ENCODE measurements at places on chromosomes 7 and 10.

- no peak for DNase-seq
These were observed 1.3 kb upstream of the FZD8 start for GRCh38 chr10:35643151-35644049.

GRCh38 chr10:71836596-71836974 is 14.5 kb downstream of the PSAP start:
- DNase-seq = no peak

- no peak for DNase-seq
These were observed 383.1 kb downstream of the SORCS3 start for GRCh38 chr10:105024184-105024583.

- DNase-seq = no peak
These were observed 44.8 kb upstream of the EGR2 start for GRCh38 chr10:62860946-62861345.

DNA sequence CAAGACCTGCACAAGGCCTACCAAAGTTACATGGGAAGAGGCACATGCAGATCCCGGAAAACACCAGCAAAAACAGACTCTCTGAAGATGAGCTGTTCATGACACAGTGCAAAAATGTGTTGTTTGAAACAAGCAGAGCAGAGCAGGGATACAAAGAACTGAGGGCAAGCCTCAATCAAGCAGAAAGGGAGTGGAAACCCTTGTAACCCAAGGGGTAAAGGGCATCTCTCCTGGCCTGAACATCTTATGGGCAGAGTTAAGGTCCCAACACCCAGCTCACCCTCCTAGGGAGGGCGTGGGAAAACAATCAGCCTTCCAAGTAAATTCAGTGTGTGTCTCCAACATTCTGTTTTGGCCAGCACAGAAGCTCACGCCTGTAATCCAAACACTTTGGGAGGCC is 10.5 kb downstream of the PSPH start:
- no peak for DNase-seq

DNA sequence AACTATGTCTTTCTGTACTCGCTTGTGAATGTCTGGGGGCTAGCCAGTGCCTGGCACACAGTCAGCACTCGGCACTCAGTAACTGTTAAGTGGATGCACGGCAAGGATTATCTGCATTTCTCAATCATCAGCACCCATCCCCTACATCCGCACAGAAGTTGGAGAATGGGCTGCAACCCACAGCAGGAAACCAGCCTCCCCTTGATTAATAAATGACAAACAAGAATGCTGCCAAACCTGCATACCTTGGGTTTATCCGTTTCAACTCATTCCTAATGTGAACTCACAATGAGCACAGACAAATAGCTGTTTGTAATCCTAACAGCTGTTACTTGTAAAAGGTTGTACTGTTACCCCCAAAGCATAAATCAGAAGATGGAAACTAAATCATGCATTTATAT is 28.9 kb downstream of the PPP1R3C start:
- DNase-seq = no peak

DNA sequence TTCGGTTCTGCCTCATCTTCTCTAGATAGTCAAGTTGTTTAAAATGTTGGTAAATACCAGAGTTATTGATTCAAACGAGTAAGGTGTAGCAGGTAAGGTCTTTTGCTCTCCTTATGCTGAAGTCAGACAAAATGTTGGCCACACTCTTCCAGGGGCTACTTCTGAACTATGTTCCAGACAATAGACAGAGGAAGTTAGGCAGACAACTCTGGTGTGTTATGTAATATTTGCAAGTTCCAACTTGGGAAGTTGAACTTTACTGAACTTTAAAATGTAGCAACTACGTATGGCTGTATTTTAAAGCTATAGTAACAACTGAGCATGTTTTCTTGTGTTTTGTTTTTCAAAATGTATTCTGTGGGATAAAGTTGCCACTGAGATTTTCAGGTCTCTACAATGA is 125.7 kb upstream of the NEBL start:
- DNase-seq = no peak

- no peak for DNase-seq
These were observed 39.9 kb downstream of the OGDH start for GRCh38 chr7:44646176-44646920.

GRCh38 chr7:52749880-52750279 is 285.6 kb upstream of the POM121L12 start:
- no peak for DNase-seq

- DNase-seq = no peak
These were observed 151.7 kb downstream of the PLXDC2 start for GRCh38 chr10:19967981-19968380.

DNA sequence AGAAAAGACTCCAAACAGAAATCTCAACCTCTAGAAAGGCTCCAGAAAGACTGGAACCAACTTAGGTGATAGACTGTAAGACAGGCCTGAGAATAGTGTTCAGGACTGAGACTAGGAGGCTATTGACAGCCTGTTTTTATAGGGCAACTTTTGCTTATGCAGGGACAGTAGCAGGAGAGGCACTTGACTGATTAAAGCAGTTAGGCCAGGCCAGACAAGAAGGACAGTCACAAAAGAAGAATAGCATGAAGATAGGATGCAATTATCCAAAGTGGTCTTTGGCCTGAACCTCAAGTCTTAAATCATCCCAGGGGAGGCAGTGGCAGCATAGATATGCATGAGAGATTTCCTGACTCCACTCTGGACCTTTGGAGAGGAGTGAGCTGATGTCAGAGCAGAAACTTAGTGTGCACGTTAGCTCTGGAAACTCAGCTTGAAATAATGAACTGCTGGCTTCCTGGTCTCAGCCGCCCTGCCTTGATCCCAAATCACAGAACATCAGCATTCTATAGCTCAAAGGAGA is 290.6 kb downstream of the SORCS3 start:
- no peak for DNase-seq

- no peak for DNase-seq
These were observed 52.7 kb upstream of the FOXK1 start for GRCh38 chr7:4629287-4629895.

- DNase-seq = no peak
These were observed 145.3 kb upstream of the RHOBTB1 start for GRCh38 chr10:61089251-61089650.

GRCh38 chr7:135692055-135692454 is 29.7 kb downstream of the STMP1 start:
- DNase-seq = no peak

DNA sequence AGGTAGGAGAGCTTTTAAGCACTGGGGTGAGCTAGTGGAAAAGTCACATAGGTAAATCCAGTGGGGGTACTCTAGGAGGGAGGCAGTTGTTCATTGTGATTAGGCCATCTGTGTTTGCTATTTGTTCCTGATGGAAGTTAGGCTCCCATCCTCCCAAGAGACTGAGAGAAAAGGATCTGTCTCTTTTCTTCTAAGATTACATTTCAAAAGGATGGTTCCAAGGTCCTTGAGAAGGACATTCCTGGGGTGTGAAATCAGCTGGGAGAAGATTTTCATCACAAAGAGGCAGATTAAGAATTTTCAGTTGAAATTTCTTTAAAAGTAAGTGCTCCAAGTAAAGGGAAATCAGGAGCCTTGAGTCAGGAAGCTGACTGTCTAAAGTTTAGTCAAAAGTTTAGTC is 210.8 kb upstream of the CSTF2T start:
- DNase-seq = no peak

All from NK-92 treated with Interleukin-12 subunit alpha and Interleukin-12 subunit beta, amount 100 ng/mL, for 24 hours (cell line).